ENCODE measurements at places on chromosomes 11 and 22. TPM values are rescaled to one million over a fixed set of nuclear protein-coding genes. Genes with fewer than 3 reads are reported as not detected.
A peak's percentile ranks its signal among the peaks of the same experiment; 100 is the strongest.

TCIRG1 gene
- total RNA-seq, result 203 TPM

DNA sequence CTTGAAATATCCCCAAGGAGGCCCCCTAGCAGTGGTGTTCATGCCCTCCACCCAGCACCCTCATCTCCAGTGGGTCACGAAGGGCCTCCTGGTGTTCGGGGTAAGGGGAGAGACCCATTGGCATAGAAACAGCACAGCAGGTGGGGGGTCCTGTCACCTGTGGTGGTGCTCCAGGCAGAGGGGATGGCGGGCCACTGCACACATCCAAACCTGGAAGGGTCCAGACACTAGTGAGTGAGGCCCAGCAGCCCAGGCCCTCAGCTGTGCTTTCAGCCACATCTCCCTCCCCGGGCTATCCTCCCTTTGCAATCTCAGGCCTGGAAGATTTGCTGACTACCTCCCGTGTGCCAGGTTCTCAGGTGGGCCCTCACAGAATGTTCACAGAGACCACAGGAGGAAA is 59.4 kb upstream of the LYVE1 start:
- no peak for DNase-seq

DNA sequence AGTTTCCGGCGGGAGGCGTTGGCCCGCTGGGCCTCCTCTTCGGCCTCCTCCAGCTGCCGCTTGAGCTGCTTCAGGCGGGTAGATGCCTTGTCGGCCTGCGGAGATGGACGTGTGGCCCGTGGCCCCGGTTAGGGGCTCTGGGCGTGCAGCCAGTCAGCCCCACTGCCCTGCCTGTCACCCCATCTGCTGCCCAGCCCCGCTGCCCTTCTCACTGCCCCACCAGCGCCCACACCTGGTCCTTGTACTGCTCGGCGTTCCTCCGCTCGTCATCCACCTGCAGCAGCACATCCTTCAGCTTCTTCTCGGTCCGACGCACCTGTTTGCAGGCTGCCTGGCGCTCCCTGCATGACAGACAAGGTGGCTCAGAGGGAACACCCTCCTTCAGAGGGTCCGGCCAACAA is 31.2 kb downstream of the APOL1 start:
- no peak for DNase-seq

C2CD2L gene
- total RNA-seq, result 16.8 TPM

- no peak for DNase-seq
Observed at GRCh38 chr11:64632237-64632636, 41.2 kb downstream of the SLC22A12 start.

GGTLC3 gene
- not detected for total RNA-seq

DNA sequence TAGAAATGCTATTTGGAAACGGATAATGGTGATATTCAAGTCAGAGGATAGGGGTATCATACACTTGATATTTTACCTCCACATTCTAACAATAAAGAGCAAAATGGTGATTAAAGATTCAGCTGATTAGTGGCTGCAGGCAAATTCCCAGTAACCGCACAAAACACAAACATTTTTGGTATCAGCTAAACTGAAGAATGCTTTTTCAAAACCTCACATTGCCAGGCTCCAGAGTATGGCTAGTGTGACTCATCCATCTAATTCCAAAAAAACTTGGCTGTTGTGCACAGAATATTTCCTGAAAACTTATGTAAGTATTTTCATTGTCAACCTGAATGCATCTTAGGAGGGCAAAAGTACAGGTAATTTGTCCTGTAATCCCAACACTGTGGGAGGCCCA is 10.9 kb downstream of the SRPRA start:
- DNase-seq, result no peak

DNA sequence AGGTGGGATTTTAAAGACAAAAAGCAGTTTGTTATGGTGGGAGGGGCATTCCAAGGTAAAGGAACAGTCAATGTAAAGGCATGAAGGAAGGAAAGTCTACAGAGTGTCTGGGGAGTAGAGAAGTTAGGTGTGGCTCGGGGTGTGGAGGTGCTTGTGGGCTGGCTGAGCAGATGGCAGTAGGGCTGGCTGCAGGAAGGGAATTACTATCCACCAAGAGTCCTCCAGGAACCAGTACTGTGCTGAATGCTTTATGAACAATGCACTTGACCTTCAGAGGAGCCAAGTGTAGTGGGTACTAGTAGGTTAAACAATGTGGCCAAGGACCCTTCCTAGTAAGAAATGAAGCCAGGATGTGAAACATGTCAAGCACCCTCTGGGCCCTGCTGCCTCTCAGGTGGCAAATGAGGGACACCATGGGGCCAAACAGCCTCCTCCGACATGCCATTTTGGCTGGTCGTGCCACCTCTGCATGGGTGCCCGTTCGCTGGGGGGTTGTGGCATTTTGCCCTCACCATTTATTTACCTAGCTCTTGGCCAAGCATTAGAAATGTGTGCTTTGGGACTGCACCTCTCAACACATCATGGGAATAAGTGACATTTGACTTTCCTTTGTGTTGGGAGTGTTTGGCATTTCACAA is 123.6 kb upstream of the TENM4 start:
- no peak for DNase-seq

- peak; percentile 17 for DNase-seq
Observed at GRCh38 chr11:9708544-9708943, 44.7 kb downstream of the SWAP70 start.

DNA sequence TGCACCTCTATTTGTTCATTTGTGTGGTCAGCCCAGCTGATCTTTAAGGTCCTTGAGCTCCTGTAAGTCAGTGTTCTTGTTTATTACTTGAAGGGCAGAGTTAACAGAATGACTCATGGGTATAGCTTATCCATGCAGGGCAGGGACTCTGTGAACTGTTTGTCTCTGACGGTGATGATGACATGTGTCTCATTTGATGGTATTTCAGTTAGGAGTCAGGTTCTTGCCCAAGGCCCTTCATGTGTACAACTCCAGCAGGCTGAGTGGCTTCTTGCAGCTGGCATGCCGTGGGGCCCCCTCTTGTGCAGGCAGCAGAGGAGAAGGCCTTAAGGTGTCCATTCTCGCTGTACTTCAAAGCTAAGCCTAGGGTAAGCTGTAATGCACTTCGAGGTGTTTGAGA is 165.1 kb downstream of the DBX1 start:
- peak; percentile 88 for DNase-seq

DNA sequence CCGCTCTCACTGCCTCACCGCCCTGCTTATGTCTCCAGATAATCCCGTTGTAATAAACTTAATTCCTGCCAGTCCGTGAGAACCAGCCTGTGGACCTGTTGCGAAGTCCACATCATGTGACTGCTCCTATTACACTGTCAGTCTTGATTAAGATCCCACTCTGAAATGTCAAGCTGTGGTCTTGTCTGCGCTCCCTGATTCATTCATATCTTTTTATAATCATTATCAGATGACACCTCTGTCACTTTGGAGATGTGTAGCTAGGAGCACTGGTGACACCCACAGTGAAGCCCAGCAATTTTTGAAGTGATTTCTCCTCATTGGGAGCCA is 377.3 kb downstream of the TBC1D22A start:
- DNase-seq, result no peak

GRCh38 chr11:66314561-66315497 is 2.0 kb downstream of the CD248 start:
- DNase-seq, result no peak

DNA sequence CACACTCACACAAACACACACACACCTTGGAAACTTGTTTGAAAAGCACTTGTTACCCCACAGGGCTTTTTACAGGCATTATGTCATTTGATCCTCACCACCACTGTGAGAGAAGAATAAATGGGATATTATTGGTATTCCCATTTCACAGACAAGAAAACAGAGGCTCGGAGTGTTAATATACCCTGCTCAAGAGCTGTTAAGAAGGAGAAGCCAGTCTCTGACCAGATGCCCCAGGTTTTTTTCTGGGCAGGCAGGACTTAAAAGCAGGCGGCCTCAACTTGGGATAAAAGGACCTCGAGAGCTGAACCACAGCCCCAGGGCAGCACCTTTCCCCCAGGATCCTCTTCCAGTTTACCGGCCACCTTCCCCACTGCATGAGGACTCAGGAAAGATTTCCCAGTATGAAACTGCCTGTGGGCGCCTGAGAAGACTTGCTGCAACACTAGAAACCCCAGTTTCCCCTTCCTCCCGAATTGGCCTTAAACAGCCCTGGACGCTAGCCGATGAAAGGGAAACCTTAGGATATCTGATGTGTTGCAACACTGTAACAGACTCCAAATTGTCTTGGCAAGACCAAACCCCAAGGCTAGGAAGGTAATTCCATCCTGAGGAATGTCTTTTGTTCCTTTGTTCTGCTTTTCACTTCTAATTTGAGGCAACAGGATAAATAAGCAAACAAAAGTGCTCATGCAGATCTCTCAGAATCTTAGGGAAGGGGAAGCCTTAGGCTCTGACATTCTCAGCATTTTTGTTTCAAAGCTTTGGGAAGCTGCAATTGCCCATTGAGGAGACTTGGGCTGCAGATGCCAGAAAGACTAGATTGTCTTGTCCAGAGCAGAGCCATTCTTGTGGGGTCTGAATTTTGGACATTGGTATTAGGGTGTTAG is 173.5 kb downstream of the TRIM29 start:
- DNase-seq, result no peak

GRCh38 chr22:29353286-29353685 is 35.1 kb downstream of the AP1B1 start:
- DNase-seq, result no peak

SLC37A2 gene
- total RNA-seq, result 9.0 TPM

OR51B4 gene
- not detected for total RNA-seq

- DNase-seq, result no peak
Observed at GRCh38 chr11:94326947-94327346, 22.6 kb downstream of the IZUMO1R start.

- no peak for DNase-seq
Observed at GRCh38 chr11:69651834-69652620, 11.1 kb downstream of the CCND1 start.

- no peak for DNase-seq
Observed at GRCh38 chr11:60974726-60975125, 3.2 kb downstream of the CD6 start.

DNA sequence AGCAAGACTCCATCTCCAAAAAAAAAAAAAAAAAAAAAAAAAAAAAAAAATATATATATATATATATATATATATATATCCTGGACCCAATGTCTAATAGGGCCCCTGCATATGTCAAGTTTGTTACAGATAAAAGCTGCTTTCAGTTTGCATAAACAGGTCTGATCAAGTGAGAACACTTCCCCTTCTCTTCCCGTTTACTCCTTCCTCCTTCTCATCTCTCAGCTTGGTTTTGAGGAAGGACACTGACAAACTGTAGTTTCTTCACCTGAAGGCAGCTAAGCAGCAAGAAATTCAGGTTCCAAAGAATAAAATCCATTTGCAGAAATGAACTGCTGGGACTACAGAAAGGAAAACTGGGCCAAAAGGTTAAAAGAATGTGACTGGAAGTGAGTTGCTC is 11.7 kb downstream of the THOC5 start:
- DNase-seq, result no peak

GRCh38 chr11:107799218-107799859 is 59.2 kb downstream of the SLC35F2 start:
- peak; percentile 94 for DNase-seq

DNA sequence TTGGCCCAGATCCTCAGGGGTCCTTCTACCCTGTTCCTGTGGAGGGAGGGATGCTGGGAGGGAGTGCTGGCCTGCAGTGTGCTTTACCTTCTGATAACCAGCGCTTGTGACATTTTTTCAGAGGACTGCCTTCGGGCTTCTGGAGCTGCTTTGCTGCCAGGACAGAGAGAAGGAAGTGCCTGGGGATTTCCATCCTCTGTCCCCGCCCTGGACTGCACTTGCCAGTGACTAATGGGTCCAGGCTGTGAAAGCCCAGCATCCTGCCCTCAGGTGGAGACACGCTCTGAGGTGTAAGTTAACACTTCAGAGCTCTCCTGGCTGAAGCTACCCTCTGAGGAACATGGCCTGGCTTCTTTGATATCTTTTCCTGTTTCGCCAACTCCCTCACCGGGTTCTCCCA is 158.7 kb upstream of the SYT13 start:
- peak; percentile 16 for DNase-seq

DNA sequence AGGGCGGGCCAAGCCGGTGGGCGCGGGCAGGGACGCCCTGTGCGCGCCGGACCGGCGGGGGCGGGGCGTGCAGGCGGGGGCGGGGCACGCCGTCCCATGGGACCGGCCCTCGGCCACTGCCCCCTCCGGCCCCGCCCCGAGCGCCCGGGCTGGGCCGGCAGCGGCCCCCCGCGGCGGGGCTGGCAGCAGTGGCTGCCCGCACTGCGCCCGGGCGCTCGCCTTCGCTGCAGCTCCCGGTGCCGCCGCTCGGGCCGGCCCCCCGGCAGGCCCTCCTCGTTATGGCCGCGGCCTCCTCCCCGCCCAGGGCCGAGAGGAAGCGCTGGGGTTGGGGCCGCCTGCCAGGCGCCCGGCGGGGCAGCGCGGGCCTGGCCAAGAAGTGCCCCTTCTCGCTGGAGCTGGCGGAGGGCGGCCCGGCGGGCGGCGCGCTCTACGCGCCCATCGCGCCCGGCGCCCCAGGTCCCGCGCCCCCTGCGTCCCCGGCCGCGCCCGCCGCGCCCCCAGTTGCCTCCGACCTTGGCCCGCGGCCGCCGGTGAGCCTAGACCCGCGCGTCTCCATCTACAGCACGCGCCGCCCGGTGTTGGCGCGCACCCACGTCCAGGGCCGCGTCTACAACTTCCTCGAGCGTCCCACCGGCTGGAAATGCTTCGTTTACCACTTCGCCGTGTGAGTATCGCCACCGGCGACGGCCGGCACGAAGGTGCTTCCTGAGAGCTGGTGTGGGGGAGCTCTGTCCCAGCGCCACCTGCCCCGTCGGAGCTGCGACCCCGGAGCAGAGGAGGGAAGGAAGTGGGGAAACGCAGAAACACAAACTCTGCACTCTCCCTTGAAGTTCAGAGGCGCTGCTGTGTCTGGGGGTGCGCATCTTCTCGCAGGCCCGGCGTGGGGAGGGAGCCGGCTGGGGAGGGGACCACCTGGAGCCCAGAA is at the start of gene KCNQ1:
KCNQ1 (plus strand) TSS at position 188 of the 925 bp plus-strand sequence; CDS start at position 279, 91 bp downstream.
- DNase-seq, result peak; percentile 52

GRCh38 chr11:66268952-66269905 is 790 bp downstream of the RAB1B start:
- peak; percentile 53 for DNase-seq

DNA sequence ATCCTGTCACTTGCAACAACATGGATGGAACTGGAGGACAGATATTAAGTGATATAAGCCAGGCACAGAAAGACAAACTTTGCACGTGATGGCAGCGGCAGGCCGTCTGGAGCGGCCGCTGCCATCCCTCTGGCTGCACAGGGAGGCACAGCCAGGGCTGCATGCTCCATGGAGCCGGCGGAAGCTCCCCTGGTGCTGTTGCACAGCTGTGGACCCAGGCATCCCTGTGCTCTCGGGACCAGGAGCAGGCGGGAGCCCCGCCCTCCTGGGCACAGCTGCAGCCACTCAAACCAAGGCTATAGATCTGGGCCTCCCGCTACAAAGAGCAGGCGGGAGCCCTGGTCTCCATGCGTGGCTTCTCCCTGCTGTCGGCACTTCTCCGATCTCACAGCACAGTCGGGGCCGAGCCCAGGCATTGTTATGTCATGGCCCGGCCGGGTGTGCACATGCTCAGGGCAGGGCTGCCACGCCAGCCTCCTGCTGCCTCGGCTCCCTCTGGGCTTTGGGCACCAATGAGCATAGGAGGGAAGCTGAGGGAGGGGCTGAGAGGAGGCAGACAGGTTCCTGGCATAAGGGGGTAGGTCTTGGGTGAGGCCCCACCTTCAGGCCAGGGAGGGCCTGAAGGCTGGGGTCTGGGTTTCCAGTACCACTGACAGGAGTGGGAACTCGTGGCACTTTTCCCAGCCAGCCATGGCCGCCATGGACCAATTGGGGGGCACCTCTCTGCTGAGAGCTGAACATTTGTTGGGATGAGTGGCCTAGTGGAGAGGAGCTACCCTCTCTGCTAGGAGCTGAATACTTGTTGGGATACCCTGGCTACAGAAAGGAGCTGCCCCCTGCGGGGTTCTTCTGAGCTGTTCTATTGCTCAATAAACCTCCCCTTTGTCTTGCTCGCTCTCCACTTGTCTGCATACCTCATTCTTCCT is 16.7 kb downstream of the RRP8 start:
- no peak for DNase-seq

Measured in PC-3 (cell line).